CD4-positive, alpha-beta T cell treated with Interleukin-6 at 100 ng/mL for 8 hours (primary cell): ENCODE measurements at places on chromosomes 12 and 14.

GRCh38 chr12:132380641-132381040 lies 51.3 kb upstream of the GALNT9 start:
- no peak for DNase-seq

GRCh38 chr12:51921017-51921725 lies 13.9 kb downstream of the ACVRL1 start:
- no peak for DNase-seq

DNA sequence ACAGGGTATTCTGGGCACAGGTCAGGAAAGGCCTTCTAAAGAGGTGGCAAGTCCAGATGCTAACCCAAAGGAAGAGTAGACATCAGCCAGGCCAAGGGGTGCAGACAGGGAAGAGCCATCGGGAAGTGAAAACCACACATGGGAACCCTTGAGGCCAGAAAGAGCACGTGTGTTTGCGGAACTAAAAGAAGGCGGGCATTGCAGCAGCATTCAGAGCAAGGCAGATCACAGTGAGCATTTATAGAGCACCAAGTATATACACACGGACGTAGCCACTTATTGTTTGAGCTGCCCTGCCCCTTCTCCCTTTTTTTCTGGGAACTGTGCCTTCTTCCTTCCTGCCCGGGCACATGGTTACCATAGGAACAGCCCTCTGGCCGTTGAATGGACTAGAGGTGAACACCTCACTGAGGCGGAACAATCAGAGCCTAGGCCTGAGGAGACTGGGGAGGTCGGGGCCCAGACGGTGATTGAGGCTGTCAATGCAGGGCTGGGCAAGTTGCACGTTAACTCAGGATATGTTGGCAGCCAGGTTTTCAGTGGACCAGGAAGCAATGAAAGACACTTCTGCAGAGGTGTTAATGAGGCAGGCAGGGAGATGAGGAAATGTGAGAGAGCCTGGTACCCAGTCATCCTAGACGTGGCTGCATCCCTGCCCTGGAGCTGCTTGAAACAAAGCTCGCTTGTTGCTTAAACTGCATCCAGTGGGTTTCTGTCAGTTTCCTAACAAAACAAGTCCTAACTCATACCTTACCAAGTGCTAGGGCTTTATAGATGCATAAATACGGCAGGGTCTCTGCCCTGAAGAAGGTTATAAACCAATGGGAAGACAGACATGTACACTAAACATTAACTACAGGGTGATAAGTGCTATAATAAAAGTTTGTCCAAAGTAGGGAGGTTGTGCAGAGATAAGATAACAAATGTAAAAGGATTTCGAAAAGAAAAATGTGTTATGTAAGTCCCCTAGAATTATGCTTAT lies 34.2 kb downstream of the MOAP1 start:
- no peak for DNase-seq

DNA sequence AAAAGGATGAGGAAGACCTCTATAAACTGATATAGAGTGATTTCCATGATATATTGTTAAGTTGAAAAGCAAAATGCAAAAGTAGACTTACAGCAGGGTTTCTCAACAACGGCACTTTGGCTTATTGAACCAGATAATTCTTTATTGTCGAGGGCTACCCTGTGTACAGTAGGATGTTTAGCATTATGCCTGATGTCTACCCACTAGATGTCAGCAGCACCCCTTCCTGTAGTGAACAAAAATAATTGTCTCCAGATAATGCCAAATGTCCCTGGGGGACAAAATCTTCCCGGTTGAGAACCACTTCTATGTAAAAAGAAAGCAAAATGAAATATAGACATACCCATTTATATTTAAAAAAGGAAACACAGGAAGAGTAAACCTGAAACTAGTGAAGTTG lies 32.4 kb downstream of the ABCD2 start:
- DNase-seq = peak; percentile 38

DNA sequence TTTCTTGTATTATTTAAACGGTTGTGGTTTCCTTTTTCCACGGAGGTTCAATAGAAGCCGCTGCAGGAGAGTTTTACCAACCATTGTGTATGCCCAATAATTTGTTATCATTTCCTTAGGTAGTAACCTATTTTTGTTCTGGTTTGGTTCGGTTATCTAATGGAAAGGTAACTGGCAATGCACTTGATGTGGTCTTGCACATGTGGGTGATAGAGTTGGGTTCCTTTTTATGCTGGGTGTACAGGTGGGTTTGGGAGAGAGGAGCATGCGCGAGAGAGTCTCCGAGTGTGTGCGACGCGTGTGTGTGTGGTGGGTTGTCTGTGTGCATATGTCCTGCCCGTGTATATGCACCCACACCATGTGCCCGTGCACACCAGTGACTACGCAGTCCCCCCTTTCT lies 102.7 kb upstream of the FKBP4 start:
- DNase-seq = peak; percentile 32

- no peak for DNase-seq
These were observed 26.0 kb downstream of the DCP1B start for GRCh38 chr12:1978078-1978862.

GRCh38 chr12:31456562-31456961 lies 130.6 kb upstream of the SINHCAF start:
- no peak for DNase-seq

DNA sequence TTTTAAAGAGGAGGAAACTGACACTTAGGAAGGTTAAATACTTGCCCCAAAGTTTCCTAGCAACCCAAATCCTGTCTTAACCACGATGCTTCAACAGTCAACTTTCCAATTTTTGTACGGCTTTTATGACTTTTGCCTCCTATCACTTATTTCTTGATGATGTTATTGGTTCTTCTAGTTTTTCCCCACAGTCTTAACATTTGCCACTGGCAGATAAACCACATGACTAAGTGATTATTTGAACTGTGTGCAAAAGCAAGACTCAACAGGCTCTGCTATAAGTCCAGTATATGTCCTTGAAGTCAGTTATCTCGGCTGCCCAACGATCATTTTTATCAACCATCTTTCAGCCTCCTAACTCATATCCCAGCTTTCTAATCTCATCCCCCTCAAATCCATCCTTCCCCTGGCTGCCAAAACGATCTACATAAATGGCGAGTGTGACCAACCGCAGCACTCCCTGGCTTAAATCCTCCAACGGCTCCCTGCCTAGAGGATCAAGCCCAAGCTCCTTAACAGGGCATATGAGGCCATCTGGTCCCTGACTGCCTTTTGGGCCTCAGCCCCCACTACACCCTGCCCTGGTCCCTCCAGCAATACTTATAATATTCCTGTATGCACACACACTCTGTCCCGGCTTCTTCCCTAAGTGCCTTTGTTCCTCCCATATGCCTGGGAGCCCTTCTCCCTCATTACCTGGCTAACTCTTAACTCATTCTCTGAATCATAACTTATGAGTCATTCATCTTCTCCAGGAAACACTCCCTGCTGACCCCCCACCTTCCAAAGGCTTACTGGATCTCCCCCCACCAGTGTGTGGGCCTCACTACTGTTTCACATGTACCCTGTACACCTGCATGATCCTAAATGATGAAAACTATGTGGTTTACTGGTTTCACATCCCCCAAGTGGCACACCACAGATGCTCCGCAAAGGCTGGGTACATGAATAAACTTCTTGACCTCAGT lies 8.8 kb downstream of the VPS37B start:
- DNase-seq = peak; percentile 15

DNA sequence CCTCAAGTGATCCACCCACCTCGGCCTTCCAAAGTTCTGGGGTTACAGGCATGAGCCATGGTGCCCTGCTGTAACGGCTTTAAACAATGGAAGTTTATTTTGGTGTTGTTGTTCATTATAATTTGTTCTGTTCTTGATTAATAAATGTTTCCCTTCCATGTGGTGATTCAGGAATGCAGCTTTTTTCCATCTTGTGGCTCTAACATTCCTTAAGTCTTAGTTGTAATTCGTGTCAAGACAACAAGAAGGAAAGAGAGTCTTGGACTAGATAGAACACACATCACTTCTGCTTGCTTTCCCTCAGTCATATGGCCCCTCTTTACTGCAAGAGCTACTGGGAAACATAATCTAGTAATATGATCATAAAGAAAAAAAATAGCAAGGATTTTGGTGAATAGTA lies 211.6 kb downstream of the SLC6A15 start:
- no peak for DNase-seq

DNA sequence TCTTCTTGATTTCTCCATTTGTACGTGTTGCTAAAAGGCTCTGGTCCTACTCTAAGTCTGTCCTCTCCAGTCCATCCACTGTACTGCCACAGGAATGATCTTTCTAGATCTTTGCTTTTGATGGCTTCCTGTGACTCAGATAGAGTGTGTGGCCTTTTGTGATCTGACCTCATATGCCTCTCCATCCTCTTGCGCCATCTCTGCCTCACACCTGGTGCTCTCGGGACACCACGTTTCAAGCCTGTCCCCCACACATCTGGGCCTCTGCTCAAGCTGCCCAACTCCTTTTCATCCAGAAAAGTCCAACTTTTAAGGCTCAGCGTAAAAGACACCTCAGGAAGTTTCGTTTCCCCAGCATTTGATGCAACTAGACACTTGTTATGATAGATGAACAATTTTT lies 39.0 kb downstream of the DCAF4 start:
- DNase-seq = no peak

GRCh38 chr12:100185361-100185894 lies 15.2 kb upstream of the ACTR6 start:
- no peak for DNase-seq

DNA sequence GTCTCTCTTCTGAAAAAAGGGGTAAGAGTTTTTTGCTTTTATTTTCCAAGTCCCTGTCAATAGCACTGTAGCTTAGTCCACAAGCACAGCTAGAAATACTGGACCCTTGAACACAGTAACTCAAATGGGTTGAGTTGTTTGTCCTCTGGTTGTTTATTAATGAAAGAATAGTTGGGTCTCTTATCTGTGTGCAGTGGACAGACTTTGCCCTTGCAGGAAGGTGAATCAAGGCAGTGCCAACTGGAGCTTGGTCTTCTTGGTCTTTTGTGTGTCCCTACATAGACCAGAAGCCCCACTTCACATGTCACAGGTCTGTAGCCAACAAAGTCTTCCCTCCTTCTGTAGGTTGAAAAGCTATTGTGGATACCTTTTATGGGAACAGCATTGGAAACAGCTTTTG lies 322.0 kb downstream of the AACS start:
- DNase-seq = no peak

- DNase-seq = no peak
These were observed 21.5 kb downstream of the KLHL28 start for GRCh38 chr14:44940211-44940610.

DNA sequence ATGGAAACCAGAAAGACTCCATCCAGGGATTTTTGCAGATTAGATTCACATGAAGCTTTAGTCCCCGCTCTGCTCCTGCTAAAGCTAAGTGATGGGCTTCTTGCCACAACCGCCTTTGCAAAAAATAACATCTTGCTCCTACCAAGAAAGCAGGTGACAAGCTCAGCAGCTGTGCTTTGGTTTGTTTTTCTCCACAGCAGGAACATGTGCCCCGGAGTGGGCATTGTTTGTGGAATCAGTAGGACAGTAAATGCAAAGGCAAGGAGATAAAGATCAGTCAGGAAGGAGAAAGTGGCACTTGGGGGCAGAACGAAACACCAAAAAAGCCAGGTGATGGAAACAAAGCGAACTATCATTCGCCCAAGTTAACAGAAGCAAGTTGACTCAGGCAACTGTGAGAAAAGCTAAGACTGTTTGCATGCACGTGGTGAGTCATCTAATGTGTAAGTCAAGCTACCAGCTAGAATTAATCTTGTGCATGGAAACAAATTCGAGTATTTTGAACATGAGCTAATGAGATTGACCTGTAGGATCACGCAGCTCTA lies 165.5 kb upstream of the PLXNC1 start:
- DNase-seq = no peak

DNA sequence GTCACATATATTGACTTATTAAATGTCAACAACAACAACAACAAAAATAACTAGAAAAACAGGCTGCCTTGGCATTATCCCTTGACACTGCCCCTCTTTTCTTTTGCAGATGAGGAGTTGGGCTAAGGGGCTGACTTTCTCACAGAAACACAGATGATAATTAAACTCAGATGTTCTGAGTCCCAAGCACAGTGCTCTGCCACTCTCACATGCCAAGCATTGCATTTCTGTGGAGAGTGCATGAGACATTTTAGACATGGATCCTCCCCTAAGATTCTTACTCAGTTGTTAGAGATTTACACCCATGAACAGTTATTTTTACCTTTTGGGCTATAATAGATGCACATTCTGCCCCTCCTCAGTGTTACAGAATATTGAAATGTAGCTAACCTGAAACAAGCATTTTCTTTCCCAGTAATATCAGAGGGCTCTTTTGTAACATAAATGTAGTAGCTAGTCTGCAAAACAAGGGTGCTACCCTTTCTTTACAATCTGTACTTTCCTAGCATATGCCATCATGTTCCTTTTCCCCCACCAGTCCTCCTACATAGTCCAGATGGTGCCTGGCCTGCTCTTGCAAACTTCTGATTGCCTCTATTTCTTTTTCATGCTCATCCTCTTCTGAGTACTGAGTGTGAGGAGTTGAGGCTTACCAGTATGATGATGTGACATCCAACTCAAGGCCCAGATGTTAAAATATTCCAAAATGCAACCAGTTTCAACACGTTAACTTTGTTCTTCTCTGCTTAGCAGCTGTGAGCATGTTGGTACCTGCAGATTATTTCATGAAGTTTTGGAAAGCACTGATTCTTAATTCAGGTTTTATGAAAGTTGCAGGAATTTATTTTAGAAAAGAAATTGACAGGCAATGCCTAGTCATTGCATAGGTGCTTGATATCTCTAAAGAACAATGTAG lies 125.0 kb upstream of the ATP2B1 start:
- no peak for DNase-seq

- no peak for DNase-seq
These were observed 95.3 kb upstream of the MED13L start for GRCh38 chr12:116372815-116373214.

DNA sequence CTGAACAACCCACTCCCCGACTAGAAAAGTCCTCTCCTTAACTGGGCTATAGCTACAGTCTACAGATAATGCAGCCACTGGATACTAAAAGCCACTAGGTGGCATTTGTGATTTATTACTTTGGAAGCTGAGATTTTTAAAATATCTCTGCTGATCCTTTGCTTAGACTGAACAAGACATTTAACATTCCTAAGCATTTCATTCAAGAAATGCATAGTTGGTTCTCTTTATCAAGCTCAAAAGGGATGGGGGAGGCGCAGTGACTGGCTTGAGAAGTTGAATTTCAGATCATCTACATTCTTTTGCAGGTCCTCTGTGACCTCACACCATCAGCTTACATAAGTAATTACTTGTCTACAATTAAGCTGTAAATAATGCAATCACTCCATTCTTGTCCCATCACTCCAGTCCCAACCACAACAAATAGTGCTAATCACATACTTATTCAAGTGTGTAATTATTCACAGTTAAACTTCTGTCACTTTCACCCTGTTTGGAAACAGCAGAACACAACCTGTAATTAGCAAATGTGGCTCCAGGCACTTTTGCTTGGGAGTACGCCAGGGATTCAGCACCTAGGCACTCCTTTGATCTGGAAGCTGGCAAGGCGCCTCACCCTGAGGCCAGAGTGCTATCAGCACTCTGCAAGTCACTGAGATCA lies 203.6 kb downstream of the NOVA1 start:
- no peak for DNase-seq

- DNase-seq = no peak
These were observed 62.3 kb downstream of the SPRING1 start for GRCh38 chr12:116675339-116676107.
